H4 (cell line): ENCODE measurements at places on chromosomes 1 and 21.
A peak's percentile ranks its signal among the peaks of the same experiment; 100 is the strongest.

DNA sequence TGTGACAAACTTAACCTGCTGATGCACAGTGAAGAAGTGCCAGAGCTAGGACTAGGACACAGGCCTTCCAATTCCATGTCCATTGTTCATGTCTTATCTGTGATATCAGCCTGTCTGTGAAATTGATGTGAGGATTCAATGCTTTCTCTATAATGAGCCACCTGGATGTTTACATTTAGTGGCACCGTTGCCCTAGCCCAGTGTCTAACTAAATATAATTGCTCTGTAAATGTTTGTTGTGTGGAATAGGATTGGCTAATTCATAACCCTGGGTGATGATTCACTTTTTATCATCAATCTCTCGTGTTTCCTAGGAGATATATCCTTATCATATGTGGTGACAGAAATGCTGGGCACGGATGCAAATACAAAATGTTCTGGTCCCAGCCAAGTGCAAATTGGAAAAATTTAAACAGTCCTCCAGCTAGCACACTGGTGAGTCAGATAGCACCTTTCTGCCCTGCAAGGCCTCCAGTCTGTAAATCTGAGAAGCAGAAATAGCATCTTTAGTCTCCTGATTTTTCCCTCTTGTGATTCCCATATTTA is 46.9 kb upstream of the GNG12 start:
- peak; percentile 30 for DNase-seq

DNA sequence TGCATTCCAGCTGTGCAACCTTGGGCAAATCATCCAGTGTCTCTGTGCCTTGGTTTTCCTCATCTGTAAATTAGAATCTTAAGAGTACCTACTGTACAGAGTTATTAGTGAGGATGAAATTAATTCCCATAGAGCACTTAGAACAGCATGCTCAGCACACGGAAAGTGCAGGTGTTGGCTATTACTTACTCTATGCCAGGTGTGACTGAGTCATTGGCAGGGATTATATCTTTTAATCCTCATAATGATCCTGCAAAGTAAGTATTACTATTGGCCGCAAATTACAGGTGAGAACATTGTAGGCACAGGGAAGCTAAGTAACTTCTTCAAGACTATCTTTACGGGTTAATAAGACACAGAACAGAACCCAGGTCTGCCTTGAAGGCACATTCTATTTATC is 6.3 kb upstream of the UBE2U start:
- DNase-seq, result no peak

DNA sequence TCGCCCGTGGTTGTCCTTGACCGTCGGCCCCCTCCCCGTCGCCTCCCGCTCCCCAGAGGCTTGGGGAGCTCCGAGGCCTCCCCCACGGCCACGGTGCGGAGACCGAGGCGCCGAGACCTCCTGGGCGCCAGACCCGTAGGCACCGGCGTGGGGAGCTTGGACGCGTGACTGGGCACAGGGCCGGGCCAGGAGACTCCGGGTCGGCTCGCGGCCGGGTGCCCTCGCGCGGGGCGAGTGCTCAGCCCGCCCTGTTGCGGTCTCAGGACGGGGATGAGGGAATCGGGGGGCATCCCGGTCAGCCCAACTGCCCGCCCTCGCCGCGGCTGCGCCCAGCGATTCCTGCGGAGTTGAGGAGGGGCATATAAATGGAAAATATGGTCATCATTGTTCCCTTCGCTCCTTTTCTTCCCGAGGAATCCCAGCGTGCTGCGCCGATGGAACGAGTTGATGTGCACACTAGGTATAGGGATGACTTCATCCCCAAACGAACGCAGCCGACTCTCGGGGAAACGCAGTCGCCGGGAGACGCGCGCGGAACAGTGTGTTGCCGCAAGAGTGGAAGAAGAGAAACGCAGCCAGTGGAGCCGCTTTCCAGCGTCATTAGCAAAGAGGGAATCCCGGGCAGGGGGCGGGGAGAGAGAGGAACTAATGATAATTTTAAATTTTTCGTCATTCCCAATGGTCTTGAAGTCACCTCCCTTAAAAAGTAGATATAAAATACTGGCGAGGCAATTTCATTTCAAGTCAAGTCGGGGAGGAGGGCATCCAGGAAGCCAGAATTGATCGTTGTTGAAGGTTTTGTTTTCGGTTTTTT is 747 bp upstream of the ENAH start:
- DNase-seq, result peak; percentile 59

DNA sequence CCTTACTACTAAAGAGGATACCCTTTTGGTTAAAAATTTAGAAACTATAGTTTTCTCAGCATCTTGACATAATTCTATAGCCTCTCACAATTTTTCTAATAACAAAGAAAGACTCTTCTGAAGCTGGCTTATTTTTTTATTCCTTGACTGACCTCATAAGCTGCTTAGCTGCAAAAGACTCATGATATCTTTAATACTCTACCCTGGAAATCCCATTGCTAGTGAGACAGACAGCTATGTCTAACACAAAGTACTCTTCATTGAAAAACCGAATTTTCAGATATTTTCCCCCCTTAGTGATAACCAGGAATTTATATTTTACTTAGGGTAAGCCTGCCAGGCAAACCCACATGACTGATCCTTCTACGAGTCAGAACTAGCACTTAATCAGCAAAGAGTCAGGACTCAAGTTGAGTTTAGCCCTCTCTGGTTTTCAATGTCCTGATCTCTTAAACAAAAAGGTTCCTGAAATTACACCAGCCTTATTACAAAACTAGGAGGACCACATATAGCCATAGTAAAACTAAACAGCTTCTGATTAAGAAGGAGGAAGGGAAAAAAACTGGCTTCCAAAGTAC is 56.9 kb downstream of the ENAH start:
- no peak for DNase-seq

DNA sequence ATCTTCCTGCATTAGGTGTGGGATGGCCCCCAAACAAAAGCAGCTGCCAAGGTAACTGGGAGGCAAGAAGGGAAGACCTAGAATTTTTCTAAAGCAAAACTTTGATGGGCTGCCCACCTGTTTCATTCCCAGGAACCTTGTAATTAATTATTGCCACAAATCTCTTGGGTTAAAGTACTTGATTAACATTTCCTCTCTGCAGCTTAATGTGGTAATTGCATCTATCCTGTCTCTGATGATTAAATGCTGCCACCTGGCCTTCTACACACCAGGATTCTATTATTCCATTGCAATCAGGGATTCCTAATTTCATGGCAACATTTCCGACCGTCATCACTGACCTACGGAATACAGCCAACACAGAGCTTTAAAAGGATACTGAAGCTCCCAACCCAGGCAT is 68.3 kb upstream of the RC3H1 start:
- no peak for DNase-seq

DNA sequence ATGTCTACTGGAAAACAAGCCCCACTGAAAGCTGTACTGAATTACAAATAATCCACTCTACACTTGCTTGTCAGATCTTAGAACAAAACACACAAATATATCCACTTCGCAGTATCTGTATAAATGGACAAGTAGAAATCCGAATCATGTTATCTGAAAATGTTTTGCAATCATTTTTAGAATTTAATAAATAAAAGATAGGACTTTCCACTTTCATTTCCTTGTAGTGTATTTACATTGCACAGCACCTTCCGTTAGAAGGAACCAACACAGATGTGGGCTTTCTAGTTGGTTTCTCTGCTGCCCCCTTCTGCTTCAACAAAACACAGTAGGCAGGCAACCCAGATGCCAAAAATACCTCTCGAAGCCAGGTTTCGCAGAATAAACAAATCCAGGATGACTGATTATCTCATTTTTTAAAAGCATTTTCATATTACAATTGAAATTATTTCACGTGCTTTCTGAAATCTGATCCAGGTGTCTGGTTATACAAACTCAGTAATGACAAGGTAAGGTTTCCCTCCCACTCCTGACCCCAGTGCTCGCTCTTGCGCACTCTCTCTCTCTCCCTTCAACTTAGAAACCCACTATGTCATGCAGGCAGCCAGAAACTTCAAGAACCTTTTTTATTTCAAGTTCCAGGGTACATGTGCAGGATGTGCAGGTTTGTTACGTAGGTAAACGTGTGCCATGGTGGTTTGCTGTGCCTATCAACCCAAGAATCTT is 389.9 kb downstream of the SMYD3 start:
- peak; percentile 59 for DNase-seq

GRCh38 chr1:156214024-156214748 is 1.4 kb downstream of the PMF1 start:
- DNase-seq, result no peak

DNA sequence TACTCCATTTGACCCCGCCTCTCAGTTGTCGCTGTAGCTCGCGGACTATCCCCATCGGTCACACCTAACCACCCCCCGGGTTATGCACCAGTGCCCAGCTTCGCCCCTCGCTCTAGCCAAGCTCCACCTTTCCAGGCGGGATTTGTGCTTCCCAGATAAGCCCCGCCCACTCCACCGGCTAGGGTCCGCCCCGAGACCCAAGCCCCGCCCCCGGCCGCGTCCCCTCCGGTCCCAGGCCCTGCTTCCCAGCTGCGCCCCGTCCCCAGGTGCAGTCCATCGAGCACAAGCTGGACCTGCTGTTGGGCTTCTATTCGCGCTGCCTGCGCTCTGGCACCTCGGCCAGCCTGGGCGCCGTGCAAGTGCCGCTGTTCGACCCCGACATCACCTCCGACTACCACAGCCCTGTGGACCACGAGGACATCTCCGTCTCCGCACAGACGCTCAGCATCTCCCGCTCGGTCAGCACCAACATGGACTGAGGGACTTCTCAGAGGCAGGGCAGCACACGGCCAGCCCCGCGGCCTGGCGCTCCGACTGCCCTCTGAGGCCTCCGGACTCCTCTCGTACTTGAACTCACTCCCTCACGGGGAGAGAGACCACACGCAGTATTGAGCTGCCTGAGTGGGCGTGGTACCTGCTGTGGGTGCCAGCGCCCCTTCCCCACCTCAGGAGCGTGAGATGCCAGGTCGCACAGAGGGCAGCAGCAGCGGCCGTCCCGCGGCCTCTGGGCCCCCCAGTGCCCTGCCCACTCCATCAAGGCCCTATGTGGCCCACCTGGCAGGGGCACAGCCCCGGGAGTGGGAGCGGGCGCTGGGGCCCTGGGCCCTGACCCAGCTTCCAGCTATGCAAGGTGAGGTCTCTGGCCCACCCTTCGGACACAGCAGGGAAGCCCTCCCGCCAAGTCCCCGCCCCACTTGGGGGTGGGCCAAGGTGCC is 23.9 kb downstream of the CITED4 start:
- no peak for DNase-seq

- peak; percentile 24 for DNase-seq
Observed at GRCh38 chr1:236090741-236091147, 25.9 kb upstream of the NID1 start.

DNA sequence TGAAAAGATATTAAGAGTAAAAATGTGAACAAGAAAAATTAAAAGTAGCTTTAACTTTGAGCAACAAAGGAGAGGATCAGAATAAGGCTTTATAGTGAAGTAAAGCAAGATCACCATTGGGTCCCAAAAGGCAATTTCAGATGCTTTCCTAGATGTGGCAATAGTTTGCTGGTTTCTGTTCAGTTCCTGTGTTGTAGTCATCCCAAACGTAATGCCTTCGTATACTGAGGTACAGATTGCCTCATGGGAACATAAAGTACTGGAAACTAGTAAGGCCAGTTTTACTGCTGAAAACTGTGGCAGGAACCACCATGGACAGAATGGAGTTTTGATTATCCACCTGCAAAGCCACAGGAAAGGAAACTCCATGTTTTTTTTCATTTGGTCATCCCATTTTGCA is 283.5 kb upstream of the SGIP1 start:
- no peak for DNase-seq

GRCh38 chr1:117820694-117821381 is 108.6 kb downstream of the GDAP2 start:
- DNase-seq, result peak; percentile 73

- peak; percentile 15 for DNase-seq
Observed at GRCh38 chr1:228695015-228695955, 40.0 kb upstream of the RHOU start.
